Natural killer cell (primary cell): ENCODE measurements at places on chromosomes 6 and 20.

- no peak for DNase-seq
These were observed 68.7 kb downstream of the PHACTR1 start for GRCh38 chr6:12785301-12785700.

GRCh38 chr20:40949346-40949745 is 79.3 kb upstream of the TOP1 start:
- no peak for DNase-seq

DNA sequence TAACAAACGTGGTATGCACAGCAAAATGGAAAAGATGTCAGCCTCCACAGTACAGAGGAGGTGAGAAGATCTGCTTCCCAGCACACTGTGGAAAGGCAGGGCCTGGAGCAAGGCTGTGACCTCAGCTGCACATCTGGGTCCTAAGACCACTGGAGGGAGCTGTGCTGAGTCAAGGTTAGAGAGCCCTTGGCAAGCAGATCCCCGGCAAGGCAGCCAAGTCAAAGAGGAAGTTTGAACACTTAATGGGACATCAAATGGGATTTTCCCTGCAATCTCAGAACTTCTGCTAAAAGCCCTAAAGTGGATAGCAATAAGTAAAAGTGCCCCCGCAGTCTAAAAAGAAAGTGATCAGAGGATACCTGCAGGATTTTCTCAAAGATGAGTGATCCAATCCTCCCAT is 39.5 kb downstream of the UNC5CL start:
- no peak for DNase-seq

DNA sequence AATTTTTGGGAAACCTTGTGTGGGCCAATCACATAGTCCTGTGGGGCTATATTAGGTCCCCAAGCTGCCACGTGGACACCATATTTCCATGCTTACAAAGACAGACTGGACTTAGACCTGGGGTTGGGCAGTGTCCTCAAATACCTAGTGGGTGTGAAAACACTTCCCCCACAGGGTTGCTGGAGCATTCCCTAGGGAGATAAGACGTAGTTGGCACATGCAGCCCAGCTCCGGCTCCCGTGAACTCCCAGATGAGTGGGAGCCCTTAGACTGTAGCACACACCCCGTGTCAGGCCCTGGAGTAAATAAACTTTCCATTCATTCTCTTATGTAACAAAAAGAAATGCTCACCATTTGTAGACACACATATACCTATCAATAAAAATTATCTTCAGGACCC is 14.2 kb downstream of the KCNG1 start:
- DNase-seq, result no peak

GRCh38 chr6:6277413-6277812 is 43.0 kb downstream of the F13A1 start:
- no peak for DNase-seq

- DNase-seq, result peak; percentile 22
These were observed at the start of gene SLC32A1 for GRCh38 chr20:38723848-38724625. SLC32A1 (plus strand) TSS chr20:38724486; CDS start chr20:38724725, 239 bp downstream.

GRCh38 chr6:10962673-10963072 is 75.8 kb downstream of the SYCP2L start:
- DNase-seq, result no peak

- DNase-seq, result no peak
These were observed 1.6 kb downstream of the TMEM244 start for GRCh38 chr6:129859524-129859923.

DNA sequence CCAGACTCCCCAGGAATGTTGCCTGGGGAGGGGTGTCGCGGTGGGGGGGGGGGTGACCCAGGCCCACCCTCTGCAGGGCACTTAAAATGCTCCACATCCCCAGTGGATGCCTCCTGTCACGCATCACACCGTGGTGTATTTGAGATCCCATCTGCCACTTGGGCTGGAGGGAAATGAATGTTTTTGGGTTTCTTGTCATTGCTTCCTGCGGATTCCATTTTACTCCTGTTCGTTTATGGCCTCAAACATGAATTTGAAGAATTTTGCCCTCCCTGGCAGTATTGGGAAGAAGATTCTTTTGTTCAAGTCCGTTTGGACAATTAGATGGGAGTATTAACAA is 544 bp upstream of the KHDC1 start:
- no peak for DNase-seq

DNA sequence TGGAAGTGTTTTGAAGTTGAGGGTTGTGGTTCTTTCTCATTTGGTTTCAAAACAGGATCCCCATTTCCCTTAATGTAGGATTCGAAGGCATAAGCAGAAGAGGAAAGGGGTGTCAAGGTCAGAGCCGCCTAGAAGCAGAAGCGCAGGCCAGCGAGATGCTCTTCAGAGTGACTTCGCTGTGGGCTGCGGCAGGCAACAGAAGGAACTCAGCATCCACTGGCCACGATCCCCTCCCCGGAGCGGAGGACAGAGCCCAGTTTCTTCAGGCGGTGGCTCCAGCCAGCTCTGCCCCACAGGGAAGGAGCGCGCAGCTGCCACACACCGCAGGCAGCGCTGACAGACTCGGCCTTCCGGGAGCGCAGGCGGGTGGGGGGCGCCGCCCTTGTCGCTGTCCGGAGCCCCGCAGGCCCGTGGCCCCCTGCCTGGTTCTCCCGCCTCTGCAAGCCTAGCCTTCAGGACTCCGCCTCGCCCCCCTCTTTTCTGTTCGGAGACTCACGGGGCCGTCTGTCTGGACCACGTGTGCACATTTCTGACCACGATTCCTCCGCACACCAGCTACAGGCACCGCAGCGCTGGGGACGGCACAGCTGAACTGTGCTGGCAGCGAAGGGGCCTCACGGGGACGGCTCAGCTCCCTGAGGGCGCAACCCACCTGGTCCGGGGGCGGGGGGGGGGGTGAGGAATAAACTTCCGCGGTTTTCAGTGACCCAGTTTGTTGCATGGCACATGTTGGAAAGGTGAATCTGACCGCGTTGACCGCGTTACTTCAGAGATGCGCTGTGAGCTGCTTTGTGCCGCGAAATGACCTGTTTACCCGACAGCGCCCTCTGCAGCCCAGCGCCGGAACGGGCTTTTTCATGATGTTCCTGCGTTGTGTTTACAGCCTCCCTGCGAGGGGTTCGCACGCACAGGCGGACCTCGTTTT is 26.1 kb downstream of the TTLL2 start:
- DNase-seq, result peak; percentile 89

DNA sequence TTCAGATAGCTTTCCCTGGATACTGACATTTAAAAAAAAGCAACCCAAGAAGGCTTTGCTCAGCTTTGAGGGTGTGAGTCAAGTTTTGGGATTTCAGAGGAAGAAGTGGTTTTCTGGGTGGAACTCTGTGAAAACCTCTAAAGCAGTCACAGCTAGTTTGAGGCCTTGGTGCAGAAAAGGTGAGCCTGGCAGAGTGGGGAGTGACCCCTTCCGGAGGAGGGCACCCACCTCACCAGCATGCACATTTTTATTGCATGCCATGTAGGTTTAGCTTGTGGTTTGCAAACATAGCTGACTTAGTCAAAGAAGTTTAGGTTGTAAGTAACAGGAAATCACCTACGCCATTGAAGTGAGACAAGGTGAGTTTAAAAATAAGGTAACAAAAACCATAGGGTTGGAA is 146.8 kb upstream of the PMEPA1 start:
- DNase-seq, result no peak

DNA sequence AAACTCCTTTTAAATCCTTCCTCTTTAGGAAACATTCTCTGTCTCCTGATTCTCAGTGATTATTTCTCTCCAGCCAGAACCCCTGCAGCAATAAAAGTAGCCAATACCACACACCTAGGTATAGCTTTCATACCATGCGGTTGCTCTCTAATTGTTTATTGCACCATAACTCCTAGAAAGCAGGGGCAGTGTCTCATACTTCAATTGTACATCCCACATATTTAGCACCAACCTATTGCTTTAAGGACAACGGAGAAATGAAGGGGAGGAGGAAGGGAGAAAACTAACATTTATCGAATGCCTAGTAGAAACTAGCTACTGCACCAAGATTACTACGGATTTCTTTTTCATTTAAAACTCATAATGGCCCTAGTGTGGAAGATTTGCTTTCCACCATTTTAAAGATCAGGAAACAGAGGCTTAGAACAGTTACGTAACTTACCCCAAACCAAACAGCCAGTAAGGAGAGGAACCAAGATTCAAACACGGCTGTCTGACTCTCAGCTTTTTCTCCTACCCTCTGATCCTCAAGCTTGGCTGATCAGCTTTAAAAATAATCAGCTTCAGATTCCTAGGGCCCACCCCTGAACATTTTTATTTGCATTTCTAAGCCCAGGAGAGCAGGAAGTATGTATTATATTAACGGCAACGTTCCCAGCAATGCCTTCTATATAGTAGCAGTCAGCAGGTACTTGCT is 43.4 kb upstream of the ATXN1 start:
- no peak for DNase-seq

DNA sequence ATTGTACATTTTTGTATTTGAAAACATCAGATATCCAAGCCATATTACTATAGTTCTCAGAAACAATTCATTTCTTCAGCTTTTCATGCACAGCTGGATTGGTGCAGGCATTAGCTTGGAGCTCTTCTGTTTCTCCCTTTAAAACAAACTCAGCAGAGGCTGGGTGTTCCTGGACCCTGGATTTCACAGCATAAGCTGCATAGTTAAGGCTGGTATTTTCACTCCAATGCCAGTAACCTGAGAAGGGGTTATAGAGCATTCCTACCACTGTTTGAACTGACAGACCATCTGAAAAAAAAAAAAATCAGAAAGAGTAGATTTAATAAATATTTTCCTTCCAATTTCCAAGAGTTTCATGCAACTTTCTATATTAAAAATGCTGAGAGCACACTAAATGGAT is 20.1 kb upstream of the FAXC start:
- no peak for DNase-seq

GRCh38 chr20:59270380-59270779 is 30.0 kb upstream of the EDN3 start:
- DNase-seq, result no peak

DNA sequence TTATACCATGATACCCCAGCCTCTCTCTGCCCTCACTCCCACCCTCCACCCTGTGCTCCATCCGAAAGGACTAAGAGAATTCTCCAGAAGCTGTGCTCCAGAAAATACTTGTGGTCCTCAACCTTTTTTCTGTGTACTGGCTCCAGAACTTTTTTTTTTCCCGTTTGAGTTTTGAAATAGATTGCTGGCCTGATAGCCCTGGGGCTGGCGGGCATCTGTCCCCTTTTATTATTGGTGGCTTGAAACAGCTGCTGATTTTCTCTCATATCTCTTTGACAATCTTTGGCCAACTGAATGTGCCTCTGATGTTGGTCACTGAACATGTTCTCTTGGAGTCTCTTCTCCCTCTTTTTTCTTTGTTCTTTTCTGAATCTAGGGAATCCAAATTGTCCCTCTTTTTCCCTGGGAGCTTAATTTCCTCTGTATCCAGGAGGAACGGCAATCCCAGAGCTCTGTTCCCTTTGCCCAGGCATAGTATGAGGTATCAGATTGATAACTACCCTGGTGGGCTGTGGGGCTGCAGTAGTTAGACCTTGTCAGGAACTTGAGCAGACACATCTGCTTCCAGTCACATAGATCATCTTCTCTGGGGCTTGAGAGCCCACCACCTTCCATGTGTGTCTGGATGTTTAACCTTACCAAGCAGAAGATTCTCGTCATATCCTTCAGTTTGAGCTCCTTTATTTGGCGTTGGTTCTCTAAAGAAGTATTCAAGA is 1.6 kb downstream of the PPARD start:
- no peak for DNase-seq

DNA sequence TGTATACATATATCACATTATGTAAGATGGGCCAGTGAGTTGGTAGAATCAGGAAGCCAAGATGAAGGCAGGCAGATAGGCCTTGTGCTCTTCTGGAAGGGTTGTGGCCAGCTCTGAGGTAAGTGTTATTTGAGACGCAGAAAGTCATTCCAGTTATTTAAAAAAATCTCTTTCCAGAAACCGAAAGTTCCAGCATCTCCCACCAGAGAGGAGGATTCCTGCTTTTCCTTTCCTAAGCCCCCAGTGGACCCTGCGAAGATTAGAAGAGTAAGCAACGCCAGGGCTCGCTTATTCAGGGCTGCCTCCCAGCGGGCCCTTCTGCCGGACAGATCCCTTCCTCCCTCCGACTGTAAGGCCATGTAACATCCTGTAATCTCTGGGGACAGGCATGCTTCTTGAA is 20.4 kb downstream of the ARMC2 start:
- DNase-seq, result no peak

DNA sequence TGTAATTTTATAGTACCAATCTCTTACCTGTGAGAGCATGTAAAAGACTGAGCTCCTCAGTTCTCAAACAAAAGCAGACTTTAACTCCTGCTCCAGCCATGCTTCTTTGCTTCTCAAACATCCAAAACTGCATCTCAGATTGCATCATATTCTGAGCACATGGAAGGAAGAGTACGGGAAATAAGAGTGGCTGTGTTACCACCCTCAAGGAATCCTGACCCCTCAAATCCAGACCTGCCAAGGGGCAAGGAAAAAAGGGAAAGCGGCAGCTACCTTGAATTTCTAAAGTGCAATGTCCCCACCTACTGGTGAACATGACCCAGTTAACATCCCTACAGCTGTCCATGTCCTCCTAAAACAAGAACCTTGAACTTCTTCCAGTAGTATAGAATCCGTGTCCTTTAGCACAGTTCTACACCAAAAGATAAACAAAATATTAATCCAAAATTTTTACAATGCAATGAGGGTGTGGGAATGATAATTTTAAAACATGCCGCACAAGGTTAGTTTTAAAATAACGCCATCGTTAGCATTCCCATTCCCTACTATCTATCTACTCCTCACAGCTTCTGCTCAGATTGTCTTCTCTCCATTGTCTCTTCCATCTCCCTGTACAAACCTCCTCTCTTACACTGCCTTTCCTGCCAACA is 34.1 kb upstream of the HLA-DQB1 start:
- DNase-seq, result no peak

DNA sequence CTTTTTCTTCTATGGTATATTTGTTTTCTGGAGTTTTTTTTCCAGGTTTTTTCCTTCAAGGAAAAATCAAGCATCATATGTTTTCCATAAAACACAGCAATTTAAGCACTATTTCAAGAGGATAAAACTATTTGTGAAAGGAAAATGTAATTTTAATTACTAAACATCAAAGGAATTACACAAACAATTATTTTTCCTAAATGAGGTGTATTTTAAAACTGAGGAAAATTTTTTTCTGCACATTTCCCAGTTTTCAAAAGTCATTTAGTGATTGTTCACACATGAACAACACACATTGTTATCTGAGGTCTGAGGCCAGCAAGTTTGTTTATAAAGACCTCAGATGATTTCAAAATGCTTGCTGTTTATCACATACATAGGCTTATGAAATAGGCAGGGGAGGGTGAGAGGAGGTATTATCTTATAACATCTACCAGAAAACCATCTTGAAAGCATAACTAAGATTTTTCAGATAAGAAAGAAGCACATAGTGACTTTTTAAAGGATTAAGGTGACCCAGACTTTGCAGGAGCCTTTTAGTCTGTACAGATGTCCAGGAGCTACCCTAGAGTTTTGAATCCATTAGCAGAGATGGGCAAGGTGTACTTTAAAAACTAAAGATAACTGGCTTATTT is 381.6 kb downstream of the GJA1 start:
- DNase-seq, result no peak

- DNase-seq, result no peak
These were observed 15.8 kb upstream of the DEK start for GRCh38 chr6:18280084-18280483.
